GM12865 (cell line): ENCODE measurements at places on chromosomes 1 and 21.

- no peak for DNase-seq
Measured at GRCh38 chr1:1239614-1240347, 6.7 kb downstream of the C1QTNF12 start.

GRCh38 chr1:22204989-22205913, 62.4 kb upstream of the WNT4 start:
- DNase-seq, result no peak

GRCh38 chr1:223022641-223023473, 120.2 kb downstream of the TLR5 start:
- DNase-seq, result no peak

DNA sequence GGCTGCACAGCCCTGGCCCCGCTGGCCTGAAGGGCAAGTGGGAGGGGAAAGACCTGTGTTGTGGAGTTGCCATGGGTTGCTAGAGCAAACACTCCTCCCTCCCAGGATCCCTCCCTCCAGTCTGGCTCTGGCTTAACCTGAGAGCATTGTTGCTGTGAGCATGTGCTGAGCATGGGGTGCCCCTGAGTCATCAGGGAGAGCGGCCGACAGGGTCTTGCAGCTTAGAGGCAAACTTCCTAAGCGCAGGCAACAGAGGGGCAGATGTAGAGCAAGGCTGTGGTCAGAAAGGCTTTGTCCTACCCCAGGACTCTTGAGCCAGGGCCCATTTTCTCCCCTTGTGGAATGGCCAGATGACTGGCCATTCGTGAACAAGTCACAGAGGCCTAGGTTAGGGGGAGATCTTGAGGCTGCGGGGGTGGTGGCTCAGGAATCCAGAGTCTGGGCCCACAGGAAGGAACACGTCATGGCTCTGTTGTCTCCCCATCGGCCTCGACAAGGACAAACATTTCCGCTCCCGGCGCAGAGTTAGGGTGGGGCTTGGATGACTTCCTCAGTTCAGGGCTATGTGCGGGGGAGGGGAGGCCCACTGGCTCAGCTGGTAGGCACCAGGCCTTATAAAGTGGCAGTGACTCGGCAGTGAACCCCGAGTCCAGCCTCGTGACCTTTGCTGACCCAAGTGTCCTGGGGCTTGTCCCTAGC, 362 bp upstream of the DYNLT4 start:
- peak; percentile 91 for DNase-seq

GRCh38 chr1:181179987-181180365, 91.5 kb downstream of the IER5 start:
- peak; percentile 43 for DNase-seq

DNA sequence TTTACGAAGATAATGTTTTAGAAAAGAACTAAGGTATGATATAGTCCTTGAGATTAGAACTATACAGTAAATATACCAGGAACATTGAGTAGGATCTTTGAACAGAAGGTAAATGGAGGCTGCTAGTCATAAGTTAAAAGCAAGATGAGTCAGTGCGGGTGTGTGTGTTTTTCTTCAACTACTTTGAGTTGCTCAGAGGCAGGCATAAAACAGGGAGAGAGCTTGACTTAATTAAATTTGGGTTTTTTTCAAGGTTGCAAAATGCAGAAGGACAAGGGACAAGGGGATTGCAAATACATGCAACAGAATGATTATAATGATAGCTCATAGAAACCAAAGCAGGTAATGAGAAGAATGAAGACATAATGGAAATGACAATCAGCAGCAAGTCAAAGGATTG, 815.1 kb downstream of the NCAM2 start:
- DNase-seq, result no peak

DNA sequence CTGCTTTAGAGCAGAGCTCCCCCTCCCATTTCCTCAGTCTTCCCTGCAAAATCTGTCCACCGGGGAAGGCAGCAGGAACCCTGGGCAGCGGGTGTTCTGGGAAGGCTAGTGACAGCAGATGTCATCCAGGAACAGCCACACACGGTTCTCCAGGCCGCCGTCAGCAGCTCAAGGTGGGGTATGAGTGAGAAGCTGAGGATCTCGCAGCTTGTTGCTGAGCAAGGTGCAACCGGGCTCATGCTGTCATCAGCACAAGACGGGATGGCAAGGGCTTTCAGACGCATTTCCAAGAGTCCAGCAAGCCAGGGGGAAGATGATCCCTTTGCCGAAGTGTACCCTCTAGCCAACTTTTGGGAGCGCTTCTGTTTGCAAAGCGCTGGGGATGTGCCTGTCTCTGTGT, 23.0 kb upstream of the SPSB1 start:
- DNase-seq, result no peak

GRCh38 chr1:153350321-153350957, 1.8 kb upstream of the PGLYRP4 start:
- no peak for DNase-seq

DNA sequence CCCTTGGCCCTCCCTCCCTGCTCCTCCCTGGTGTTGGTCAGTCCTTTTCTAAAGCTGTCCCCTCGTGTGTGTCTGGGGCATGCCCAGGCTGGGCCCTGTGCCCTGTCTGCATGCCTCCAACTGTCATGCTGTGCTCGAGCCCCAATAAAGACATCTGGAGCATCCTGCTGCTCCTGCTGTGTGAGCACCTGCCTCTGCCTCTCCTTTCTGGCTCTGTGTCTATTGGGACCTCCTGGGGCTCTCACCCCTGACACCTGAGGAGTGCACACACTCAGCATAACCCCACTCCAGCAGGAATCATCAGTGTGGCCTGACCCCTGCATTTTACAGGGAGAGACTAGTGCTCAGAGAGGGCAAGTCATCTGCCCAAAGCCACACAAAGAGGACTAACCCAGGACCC, 23.7 kb downstream of the KCNC4 start:
- DNase-seq, result no peak

DNA sequence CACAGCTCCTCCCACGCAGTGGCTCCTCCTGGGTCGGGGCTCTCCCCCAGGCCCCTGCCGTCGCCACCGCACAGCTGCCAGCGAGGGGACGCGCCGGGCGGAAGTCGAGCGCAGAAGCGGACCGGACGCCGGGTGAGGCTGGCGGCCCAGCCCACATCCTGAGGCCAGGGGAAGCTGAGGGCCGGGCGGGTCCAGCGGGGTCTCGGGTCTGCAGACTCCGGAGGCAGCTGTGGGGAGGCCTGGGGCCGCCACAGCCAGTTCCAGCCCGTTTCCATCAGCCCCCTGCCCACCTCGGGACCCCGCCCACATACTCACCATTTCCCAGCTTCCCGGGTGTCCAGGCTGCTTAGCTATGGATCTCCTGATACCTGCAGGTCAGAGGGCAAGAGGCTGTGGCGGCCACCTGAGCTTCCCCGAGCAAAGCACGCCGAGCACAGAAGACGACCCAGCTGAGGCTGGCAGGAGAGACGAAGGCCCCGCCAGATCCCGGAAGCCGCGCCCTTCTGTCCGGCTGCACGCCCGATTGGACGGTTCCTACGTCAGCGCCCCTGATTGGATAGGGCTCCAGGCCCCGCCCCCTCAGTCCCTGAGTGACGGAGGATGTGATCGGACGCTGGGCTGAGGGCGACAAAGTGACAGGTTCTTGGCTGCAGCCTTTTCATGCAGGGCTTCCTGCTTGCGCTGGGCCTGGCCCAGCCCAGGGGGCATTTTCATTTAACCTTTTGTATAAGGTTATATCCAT, 38.7 kb upstream of the ZNF124 start:
- DNase-seq, result peak; percentile 98

- DNase-seq, result no peak
Measured at GRCh38 chr1:177975588-177976495, 6.0 kb upstream of the SEC16B start.

DNA sequence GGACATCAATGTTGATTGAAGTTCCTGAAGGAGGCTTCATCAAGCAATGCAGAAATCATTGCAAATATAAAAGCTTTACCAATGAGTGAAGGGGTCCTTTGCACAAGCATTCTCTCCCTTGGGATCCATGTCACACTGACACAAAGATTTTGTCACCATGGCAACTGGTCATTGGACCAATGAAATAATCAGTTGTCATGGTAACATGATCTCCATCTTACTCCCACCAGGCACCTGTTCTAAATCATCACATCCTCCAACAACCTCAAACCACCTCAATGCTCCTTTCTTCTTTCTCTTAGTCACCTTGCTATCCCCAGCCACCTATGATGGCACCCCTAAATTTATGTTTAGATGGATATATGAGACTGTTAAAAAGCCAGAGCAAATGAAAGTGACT, 13.5 kb upstream of the FOXJ3 start:
- DNase-seq, result no peak

DNA sequence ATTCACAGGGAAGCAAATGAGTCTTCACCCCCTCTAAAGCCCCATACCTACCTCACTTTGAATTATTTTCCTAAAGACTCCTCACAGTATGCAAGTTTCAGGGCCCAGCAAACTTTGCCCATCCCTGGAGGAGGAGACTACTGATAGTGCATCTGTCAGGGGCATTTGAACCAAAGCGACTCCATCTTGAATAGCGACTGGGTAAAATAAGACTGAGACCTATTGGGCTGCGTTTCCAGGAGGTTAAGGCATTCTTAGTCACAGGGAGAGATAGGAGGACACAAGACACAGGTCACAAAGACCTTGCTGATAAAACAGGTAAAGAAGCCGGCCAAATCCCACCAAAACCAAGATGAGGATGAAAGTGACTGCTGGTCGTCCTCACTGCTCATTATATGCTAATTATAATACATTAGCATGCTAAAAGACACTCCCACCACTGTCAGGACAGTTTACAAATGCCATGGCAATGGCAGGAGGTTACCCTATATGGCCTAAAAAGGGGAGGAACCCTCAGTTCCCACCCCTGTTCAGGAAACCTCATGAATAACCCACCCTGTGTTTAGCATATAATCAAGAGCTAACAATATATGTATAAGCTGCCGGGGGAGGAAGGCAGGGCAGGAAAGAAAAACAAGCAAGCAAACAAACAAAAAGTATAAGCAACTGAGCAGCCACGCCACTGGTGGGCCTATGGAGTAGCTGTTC, 3.3 kb upstream of the PKNOX1 start:
- DNase-seq, result no peak

GRCh38 chr1:75470448-75470847, 140.5 kb downstream of the SLC44A5 start:
- DNase-seq, result no peak

- DNase-seq, result no peak
Measured at GRCh38 chr1:116111524-116112021, 374 bp downstream of the MAB21L3 start.

DNA sequence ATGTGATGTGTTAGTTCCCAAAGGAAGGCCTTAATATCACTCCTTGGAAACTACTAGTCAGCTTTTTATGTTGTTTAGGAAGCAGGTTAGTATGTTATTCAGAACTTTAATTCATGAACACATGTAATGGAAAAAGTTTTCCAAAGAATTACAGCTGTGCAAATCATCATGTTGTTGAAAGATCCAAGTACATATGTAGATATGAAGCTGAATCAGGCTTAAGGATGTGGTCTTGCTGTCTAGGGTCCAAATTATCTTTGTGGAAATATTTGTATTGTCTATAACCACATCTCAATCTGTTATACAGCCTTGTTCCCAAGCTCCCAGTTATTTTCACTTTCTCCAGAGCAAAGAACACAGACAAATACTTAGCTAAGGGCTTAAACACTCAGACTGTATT, 231.6 kb downstream of the TPR start:
- no peak for DNase-seq

- DNase-seq, result no peak
Measured at GRCh38 chr1:37850352-37850955, 8.9 kb downstream of the MTF1 start.

GRCh38 chr1:197440715-197441114, 172.7 kb downstream of the CRB1 start:
- no peak for DNase-seq

GRCh38 chr1:16137890-16138467, 17.9 kb downstream of the EPHA2 start:
- no peak for DNase-seq

GRCh38 chr21:38955495-38955894, 149.8 kb downstream of the ETS2 start:
- no peak for DNase-seq

DNA sequence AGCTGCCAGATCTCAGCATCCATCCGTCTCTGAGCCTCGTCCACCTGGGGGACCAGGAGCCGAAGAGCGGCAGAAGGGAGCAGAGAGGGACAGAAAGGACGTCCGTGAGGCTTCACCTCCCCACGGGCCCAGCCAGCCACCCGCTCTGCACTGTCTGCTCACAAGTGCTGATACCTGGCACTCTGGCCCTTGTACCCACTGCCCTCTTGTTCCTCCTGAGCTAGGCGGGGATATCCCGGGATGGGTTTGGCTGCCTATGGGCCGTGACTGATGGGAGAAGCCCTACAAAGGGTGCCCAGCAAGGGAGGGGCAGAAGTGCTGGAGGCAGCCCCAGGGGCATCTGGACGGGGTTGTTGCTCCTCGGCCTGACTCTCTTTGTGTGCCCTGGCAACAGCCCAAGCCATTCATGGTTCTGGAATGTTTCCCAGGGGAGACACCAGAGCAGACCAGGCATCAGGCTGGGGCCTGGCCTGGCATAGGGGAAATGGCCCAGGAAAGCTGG, 57.6 kb downstream of the LDLRAD2 start:
- no peak for DNase-seq

DNA sequence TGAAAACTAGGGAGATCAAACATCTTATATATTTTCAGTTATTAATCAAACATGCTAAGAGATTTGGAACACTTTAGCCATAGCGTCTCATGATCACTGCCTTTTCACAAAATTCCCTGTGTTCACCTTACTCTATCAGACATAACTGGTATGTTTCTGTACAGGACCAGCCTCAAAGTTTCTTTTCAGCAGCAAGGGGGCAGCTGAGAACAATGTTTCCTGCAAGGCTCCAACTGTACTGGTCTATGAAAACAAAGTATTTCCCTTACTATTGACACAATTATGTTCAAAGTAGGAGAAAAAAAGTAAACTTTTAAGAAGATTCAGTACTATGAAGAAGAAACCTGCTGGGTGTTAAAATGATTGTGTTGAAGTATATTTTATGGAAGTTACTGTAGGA, 98.5 kb downstream of the ATF6 start:
- DNase-seq, result no peak

DNA sequence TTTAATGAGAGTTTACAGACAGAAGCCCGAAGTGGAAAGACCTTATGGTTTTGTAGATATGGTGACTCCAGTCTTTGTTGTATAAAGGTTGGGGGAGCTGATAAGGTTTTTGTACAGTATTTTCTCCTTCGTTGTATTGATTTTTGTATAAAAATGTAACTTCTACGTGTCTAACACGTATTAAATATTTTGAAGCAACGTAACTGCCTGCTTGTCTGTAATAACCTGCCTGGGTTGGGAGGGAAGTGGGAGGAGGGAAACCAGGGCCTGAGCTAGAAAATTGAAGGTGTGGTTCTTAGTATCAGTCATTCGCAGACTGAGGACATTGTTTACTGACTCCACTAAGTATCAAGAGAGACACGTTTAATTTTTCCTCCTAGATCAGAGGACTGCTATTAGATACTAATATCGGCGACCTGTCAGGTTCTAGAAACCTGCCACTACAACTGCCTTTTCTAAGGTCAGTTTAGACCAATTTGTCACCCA, 2.2 kb downstream of the IER5 start:
- DNase-seq, result peak; percentile 77

DNA sequence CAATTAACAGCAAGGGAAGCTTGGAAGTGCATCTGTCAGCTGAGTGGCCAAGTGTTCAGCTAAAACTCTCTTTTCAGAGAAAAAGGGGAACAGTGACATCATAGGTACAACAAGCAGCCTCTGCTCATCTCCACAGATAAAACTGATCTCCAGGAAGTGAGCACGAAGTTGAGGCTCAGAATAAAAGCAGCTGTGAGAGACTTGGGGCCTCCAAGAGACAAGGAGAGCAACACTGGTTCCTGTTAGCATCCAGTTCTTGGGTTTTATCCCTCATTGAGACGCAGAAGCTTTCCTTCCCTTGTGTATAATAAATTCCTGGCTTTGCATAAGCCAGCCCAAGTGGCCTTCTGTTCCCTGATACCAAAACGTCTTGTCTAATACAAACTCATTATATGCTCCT, 20.0 kb upstream of the CNN3 start:
- no peak for DNase-seq
